ENCODE measurements at places on chromosomes 5 and 9. TPM values are rescaled to one million over a fixed set of nuclear protein-coding genes. Genes with fewer than 3 reads are reported as not detected.

Gene DNM1
- total RNA-seq = 0.33 TPM

Gene OLFM1
- total RNA-seq = 17.2 TPM

Gene ELL2
- total RNA-seq = 8.7 TPM

Gene LURAP1L
- total RNA-seq = 1.1 TPM

Gene IL7R
- total RNA-seq = 2.2 TPM

Gene VCAN
- 5.7 TPM for total RNA-seq

Gene MIER3
- 35.9 TPM for total RNA-seq

Gene TRIM36
- 0.34 TPM for total RNA-seq

Gene JAKMIP2
- not detected for total RNA-seq

Gene RNF183
- not detected for total RNA-seq

Gene MZB1
- not detected for total RNA-seq

Gene ADRB2
- 11.7 TPM for total RNA-seq

Gene NCS1
- total RNA-seq = 12.3 TPM

Gene MOB3B
- 0.85 TPM for total RNA-seq

Gene GKAP1
- total RNA-seq = 2.6 TPM

Measured in dermis blood vessel endothelial cell (primary cell).